GM13976 (cell line): ENCODE measurements at places on chromosomes 1 and 21.

GRCh38 chr1:203682473-203683383 is 56.1 kb downstream of the ATP2B4 start:
- DNase-seq = no peak

DNA sequence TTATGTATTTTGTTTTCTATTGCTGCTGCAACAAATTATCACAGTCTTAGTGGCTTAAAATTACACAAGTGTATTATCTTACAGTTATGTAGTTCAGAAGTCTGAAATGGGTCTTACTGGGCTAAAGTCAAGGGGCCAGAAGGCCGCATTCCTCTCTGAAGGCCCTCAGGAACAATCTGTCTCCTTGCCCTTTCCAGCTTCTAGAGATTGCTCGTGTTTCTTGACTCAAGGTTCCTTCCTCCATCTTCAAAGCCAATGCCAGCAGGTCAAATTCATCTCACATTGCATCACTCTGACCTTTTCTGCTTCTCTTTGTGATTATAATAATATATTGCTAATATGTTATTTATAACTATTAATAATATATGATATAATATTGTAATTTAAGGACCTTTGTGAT is 97.1 kb downstream of the DIRAS3 start:
- no peak for DNase-seq

GRCh38 chr1:87612956-87613355 is 284.3 kb downstream of the LMO4 start:
- DNase-seq = no peak

DNA sequence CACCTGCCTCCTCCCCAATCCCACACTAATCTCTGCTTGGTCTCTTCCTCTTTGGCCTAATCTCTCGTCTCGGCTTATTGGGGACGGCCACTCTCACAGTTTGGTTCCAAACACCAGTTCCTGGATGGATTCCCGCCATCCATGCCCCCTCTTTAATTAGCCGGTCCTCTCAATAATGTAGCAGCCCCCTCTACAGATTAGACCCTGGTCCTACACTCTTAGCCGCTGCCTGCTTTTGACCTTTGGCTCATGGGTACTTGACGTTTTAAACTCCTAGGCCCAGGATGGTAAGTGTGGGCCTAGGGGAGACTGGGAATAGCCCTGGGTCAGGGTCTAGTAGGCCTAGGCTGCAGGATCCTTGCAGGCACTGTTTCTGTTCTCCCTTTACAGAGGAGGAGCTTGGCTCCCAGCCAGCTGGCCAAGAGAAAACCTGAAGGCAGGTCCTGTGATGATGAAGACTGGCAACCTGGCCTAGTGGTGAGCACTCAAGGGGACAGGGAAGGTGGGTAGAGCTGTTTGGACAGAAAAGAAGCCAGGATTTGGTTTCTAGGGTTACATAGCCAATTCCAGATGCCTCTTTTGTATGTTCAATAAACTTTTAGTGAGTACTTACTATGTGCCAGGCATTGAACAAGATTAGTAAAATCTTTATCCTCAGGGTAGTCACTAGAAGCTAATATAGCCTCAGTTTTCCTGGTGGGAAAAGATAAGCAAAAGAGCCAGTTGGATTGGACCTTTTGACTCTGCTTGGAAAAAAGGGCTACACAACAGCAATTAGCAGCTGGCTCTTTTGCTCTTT is 758 bp downstream of the RAD54L start:
- DNase-seq = peak; percentile 25

DNA sequence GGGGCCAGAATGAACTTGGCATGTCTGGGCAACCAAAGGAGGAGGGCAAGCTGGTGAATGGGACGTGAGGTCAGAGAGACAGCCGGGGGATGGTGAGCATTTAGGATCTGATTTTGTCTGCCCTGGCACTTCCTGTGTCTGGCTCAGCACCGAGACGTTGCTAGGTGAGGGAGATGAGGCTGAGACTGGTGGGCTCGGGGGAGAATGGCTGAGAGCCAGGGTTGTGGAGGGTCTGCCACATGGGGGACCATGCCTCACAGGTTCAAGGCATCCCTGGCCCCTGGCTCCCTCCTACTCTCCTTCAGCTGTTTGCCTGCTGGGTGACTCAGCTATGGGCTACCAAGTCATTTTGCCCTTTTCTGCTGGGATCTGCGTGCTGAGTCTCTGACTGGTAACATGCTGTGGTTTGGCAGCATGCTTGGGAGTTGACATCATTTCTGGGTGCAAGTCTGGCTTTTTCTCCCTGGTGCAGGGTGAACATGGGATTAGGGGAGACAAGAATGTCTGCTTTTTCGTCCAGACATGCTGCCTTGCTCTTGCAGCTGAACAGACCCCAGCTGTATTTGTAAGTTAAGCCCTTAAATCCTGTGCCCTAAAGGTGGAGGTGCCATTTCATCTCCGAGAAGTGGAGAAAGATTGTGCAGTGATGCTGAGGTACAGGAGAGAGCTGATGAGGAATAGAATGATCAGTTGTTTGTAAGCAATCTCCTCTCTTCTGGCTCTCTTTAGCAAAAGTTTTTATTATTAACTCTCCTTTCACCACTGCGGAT is 17.6 kb downstream of the GALNT2 start:
- DNase-seq = peak; percentile 34

- DNase-seq = peak; percentile 32
Measured at GRCh38 chr1:45843474-45843905, 40.1 kb downstream of the MAST2 start.

DNA sequence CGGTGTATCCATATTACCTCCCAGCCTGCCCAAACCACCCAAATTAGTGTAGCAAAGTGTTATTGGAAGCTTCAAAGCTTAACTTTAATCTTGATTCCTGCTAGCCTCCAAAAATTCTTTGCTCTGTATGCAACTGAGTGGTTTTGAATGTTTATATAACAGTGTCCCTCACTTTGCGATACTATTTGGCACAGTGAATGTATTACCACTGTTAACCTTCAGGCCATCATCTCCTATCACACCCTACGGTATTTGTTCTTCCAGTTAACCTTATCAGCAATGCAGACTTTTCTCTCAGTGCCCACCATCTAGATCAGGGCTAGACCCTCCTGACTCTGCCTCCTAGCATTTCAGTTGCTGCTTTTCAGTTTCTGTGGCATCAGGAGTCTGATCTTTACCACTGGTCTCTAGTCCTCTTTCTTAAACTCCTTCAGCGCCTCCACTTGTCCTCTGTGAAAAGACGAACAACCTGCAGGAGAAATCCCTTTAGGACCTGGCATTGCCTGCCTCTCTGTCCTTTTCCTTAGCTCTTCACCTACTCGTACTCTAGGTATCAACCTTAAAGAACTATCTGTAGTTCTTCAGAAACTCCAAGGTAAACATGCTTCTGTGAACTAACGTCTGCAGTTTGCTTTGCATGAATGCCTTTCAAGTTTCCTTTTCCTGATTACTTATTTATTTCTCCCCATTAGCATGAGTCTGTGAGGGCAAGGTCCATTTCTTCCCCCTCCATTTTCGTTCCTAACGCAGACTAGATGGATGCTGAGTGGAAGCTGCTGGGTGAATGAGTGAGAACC is 71.7 kb downstream of the SNX7 start:
- no peak for DNase-seq

GRCh38 chr21:33642896-33643657 is 776 bp downstream of the ITSN1 start:
- peak; percentile 52 for DNase-seq

DNA sequence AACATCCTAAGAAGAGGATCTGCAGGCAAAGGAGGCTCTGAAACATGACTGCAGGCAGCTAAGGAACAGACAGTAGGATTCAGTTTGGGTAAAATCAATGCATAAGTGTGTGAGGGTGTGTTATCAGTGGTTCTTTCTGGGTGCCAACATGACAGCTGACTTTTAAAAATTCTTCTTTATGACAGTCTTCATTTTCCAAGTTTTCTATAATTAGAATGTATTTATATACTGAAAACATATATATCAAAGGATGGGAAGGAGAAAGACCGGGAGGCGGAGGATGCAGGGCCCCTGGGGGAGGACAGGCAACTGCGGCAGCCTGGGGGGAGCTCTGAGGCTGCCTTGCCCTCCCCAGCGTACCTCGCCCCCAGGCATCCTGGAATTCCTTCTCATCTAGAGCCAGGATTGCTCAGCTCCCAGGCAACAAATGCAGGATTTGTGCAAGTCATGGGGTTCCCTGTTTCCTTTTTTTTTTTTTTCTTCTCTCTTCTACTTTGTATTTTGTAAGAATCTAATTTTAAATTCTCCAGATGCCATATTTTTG is 104.8 kb downstream of the CSMD2 start:
- no peak for DNase-seq

GRCh38 chr1:246567646-246568235 is 1.5 kb downstream of the CNST start:
- DNase-seq = no peak

- no peak for DNase-seq
Measured at GRCh38 chr21:45037986-45038385, 36.4 kb upstream of the ADARB1 start.

- DNase-seq = no peak
Measured at GRCh38 chr1:191261111-191261510, 783.4 kb upstream of the BRINP3 start.

DNA sequence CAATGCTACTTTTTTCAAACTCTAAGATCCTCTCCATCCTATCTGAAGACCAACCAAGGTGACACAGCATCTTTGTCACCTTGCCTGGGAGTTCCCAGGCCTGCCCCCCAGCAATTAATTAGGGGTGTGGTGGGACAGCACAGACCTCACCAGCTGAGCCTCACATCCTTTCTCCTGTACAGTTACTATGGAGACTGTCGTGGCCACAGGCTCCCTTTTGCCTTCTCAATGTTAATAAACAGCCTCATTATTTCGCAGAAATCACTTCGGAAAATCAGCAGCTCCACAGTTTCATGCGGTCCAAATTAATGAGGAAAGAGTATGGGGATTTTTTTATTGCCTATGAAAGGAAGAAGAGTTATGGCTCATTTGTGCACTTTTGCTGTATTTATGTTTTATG is 378.3 kb downstream of the NPHP4 start:
- no peak for DNase-seq

- no peak for DNase-seq
Measured at GRCh38 chr1:7060745-7061144, 275.5 kb downstream of the CAMTA1 start.

GRCh38 chr1:200780545-200781369 is 42.1 kb downstream of the CAMSAP2 start:
- no peak for DNase-seq

DNA sequence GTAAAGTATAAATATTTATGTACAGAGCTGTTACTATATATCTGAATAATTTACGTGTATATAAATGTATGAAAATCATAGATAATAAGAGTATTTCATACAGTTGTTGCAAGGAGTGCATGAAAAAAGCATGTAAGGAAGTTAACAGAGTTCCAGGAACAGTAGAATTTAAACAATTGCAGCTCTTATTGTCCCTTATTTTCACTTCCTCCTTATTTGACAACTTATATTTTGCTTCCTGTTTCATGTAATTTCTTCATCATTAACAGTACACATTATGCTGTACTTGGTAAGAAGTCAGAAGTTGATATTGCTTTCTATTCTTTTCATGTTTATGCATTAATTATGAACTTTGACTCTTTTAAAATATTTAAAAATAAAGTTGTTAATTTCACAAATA is 681.5 kb downstream of the LRRIQ3 start:
- no peak for DNase-seq

DNA sequence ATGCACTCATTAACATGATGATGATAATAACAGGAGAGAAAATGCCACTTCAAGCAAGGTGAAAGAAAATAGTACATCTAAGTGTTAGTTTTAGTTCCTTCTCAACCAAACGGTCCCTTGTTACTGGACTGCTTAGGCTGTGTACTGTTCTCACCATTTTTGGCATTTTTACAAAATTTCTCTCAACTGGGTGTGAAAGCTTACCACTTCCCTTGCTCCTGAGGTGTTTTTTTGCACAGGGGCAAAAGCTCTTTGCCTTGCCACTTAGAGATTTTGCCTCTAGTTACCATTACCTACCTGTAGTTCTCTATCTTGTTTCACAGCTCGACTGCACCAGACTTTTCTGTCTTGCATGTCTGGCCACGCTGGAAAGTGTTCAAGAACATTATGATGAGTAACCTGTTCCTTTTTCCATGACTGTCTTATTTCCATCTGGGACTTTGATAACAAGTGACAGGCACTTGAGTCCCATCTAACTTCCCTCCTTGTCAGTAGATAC is 10.7 kb downstream of the NEK7 start:
- peak; percentile 13 for DNase-seq

GRCh38 chr1:100400404-100400803 is 48.1 kb downstream of the CDC14A start:
- peak; percentile 26 for DNase-seq

DNA sequence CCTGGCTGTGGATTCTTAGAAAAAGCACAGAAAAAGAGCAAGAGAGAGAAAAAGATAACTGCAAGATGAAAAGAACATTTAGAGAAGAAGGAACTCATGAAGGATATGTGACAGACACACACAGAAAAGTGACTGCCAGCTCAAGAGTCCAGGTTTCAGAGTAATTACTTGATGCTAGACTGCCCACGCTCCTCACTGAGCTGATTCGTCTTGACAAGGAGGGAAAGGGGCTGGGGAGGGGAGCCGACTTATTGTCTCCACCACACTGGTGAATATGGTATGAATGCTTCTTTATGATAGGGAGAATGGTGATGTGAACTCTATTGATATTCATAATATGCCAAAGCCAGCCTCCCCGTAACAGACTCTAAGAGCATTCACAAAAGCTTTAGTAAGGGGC is 140.4 kb downstream of the BRINP2 start:
- DNase-seq = no peak

DNA sequence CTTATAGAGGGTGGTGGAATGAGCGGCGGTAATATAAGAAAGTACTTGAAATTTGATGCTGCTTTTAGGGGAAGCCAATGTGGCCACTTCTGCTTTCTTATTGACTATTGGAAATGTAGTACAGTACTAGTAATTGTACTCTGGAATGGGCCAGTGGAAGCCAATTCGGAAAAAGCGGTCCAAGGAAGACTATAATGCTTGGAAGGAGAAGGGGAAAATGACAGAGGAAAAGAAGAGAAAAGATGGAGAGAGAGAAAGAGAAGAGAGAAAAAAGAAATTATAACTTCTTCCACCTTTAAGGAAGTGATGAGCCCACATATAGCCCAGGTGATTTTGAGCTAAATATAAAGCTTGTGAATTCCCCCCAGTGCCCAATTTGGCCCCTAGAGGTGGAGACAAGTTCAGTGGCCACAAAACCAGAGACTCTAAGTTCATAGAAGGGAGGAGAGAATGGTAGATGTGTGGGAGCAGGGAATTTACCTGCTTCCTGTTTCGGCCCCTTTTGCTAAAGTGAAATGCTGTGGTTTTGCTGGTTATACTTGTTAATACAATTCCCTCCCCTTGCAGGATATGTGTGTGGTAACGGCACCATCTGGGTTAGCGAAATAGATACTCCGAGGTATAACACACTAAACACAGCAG is 35.7 kb upstream of the DUSP10 start:
- peak; percentile 57 for DNase-seq
